GM23248 (cell line): ENCODE measurements at places on chromosomes 6 and 20. TPM values are rescaled to one million over a fixed set of nuclear protein-coding genes. Genes with fewer than 3 reads are reported as not detected.

DNA sequence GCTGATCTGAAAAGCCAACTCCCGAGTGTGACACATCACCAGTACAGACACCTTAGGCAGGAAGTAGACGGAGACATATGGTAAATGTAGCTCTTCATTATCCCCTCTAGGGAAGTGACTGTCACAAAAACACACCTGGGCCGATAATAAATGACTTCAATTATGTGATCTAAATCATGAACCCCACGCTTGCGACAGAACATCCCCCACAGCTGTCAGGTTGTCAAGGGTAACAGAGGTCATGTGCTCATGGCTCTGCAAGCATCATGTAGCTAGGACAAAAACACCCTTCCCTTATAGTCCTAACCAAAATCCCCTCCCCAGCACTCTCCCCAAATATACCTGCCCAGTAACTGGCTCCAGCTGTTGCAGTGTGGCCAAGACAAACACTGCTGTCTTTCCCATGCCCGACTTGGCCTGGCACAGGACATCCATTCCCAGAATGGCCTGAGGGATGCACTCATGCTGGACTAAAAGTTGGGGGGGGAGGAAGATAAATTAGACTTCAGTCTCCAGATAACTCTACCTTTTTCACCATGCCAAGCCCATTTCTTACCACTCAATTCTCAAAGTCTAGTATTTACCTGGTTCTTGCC lies 2.9 kb downstream of the DDX39B start:
- no peaks in the 10 kb centered on the region for H3K27me3 ChIP-seq
- H3K4me1 ChIP-seq: peaks cover 19% of the 10 kb centered on the region
- H3K4me3 ChIP-seq: peak overlapping the region; percentile 96

Gene SLC22A3
- not detected in 2 replicates for total RNA-seq

Gene CST3
- total RNA-seq: 396 and 478 TPM in 2 replicates

DNA sequence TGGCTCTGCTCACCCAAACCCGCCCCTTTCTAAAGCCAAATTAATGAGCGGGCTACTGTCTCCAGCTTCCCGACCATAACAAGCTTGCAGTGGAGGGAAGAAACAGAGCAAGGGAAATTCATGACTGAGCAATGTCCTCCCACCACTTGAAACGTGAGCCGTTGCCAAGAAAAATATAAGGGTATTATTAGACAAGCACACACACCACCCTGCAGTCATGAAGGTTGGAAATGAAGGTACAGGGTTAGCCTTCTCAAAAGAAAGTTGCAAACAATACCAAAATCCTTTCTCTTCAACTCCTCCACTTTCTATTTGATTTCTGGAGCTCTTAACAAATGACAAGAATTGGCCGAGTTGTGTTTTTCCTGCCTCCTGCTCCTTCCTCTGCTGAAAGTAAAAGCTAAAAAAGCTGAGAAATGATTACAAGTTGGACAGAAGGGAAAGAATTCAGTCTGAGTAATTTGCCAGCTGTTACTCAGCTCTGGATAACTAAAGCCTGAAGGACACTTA lies 151.1 kb upstream of the B3GAT2 start:
- H3K4me3 ChIP-seq: peak overlapping the region; percentile 61
- peak; percentile 83 for DNase-seq
- no peaks in the 10 kb centered on the region for H3K36me3 ChIP-seq
- H3K27ac ChIP-seq: peak overlapping the region; percentile 50
- peaks cover 18% of the 10 kb centered on the region for H3K4me1 ChIP-seq
- peaks cover 10% of the 10 kb centered on the region for H3K27me3 ChIP-seq

Gene PTPRT
- not detected in 2 replicates for total RNA-seq

DNA sequence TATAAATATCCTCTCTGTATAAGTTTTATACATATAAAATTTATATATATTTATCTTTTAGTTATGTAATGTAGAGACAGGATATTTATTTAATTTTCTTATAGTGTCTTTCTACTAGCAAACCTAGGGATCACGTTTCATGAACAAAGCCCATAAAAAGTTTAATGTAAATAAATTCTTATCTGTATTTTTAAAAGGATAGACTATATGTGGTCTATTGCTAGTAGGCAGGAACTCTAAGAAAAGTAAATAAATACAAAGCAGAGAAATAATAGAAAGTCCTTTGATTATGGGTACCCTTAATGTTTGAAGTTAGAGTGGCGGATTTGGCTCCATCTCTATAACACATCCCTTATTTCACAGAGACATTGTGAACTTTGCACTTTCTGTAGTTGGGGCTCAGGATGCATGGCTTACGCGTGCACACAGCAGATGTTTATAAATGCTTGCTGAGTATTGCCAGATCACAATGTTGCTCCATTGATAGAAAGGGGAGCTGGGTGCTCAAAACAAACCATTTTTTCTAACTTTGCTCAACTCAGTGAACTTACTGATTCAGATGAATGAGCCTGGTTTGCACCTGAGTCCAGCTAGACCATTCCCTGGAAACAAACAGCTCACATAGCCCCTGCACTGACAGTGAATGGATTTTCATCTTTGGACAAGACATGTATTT lies 179.1 kb downstream of the SYNE1 start:
- H3K27ac ChIP-seq: no peak overlapping the region
- H3K4me1 ChIP-seq: peaks cover 12% of the 10 kb centered on the region
- no peak overlapping the region for H3K4me3 ChIP-seq

DNA sequence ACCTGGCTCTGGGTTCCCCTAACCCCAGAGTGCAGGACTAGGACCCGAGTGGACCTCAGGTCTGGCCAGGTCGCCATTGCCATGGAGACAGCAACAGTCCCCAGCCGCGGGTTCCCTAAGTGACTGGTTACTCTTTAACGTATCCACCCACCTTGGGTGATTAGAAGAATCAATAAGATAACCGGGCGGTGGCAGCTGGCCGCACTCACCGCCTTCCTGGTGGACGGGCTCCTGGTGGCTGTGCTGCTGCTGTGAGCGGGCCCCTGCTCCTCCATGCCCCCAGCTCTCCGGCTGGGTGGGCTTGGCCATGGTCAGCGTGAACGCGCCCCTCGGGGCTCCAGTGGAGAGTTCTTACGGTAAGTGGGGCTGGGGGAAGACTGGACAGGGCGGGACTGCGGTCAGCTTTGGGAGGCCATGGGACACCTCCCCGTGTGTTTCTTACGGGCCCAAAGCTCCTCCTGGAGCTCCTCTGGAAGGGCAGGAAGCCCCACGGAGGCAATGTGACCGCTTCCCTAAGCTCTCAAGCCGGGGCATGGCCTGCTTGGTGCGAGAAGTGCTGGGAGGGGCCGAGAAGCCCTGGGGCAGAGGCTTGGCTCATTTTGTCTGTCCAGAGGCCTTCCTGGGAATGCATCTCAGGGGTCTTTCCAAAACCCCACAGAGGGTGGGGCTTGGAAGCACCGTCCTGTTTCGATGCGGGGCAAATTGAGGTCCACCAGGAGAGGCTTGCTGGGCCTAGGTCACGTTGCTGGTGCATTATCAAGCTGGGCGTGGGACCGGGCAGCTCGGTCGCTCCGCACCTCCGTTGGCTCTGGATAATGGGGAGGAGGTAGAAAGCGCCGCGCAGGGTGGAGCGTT lies at the start of gene HNF4A:
Gene HNF4A, plus strand, starts transcription at position 202 of the 855 bp plus-strand sequence. Its CDS starts 106 bp downstream, at position 308.
- H3K4me1 ChIP-seq: no peaks in the 10 kb centered on the region
- peaks cover 14% of the 10 kb centered on the region for H3K27me3 ChIP-seq
- H3K36me3 ChIP-seq: no peaks in the 10 kb centered on the region

DNA sequence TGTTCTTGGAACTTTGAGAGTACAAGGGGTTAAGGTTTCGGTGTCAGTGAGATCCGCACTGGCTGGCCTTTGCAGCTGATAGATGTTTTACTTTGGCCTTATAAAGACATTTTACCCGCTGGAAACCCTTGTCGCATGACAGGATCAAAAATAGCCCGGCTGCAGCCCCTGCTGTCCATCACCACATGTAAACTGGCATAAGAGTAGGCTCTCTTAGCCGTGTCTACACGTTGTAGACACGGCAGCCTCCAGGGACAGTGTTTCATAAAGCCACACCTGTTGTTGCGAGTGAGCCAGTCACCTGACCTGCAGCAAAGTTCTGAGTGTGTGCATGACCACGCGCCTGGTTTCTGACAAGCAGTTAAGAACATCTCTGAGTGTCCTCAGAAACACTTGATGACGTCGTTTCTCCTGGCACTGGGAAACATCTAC lies 8.5 kb downstream of the RBM24 start:
- H3K27me3 ChIP-seq: no peaks in the 10 kb centered on the region
- DNase-seq: peak; percentile 44
- no peaks in the 10 kb centered on the region for H3K4me1 ChIP-seq
- no peak overlapping the region for H3K27ac ChIP-seq
- no peak overlapping the region for H3K4me3 ChIP-seq

GRCh38 chr20:44400970-44401769 lies 45.7 kb downstream of the HNF4A start:
- no peak overlapping the region for H3K4me3 ChIP-seq
- H3K4me1 ChIP-seq: peaks cover 8% of the 10 kb centered on the region; the same call in 1 of the 2 replicates
- no peak overlapping the region for H3K27ac ChIP-seq
- H3K36me3 ChIP-seq: no peaks in the 10 kb centered on the region
- DNase-seq: no peak
- peaks cover 8% of the 10 kb centered on the region for H3K27me3 ChIP-seq

Gene MAPK13
- 3.0 and 6.6 TPM in 2 replicates for total RNA-seq

Gene CTAGE9
- not detected in 2 replicates for total RNA-seq

Gene RIMS1
- total RNA-seq: 9.7 and 10.6 TPM in 2 replicates

Gene SLC35D3
- not detected in 2 replicates for total RNA-seq

DNA sequence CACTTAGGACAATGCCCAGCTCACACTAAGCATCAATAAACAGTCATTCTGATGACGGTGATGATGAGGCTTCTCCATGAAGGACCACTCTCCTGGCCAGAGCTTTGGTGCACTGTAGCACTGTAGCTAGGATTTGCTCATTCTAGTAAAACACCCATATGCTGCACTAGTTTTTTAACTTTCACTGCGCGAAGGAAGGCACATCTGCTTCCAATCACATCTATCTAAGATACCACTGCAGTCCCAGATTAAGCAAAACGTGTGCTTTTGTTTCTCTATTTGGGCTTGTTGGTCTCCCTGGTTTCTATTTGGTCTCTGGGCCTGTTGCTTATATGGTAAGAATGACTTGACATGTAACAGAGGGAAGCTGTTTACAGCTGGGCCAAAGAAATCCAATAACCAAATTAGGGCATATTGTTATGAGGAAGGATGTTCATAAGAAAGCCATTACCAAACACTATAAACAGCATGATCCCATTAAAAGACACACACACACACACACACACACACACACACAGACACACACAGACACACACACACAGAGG lies 62.4 kb downstream of the FAM229B start:
- DNase-seq: peak; percentile 84
- H3K27ac ChIP-seq: peak overlapping the region; percentile 92
- H3K4me3 ChIP-seq: no peak overlapping the region
- peaks cover 89% of the 10 kb centered on the region for H3K36me3 ChIP-seq

Gene ANKRD60
- not detected in 2 replicates for total RNA-seq

DNA sequence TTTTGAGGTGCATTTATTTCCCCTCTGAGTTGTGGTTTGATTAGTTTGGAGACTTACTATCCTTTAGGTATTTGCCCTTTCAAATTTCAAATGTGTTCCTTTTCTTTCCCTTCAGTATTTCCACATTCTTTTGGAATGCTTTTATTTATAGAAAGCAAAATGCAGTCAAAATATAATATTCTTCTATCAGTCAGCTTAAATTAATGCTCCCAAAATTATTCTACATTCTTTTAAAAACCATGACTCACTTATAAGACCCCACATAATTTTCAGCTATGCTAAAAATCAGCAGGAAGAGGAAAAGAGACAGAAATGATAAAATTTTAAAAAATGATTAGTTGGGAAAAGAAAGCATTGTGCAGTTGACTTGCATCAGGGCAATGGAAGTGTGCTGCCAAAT lies 180.0 kb upstream of the SMLR1 start:
- DNase-seq: peak; percentile 9
- peaks cover 13% of the 10 kb centered on the region for H3K4me1 ChIP-seq
- H3K36me3 ChIP-seq: no peaks in the 10 kb centered on the region
- H3K27ac ChIP-seq: peak overlapping the region; percentile 26; the same call in 1 of the 2 replicates
- H3K4me3 ChIP-seq: no peak overlapping the region

GRCh38 chr6:150987371-150987828 lies 121.9 kb downstream of the MTHFD1L start:
- peaks cover 80% of the 10 kb centered on the region for H3K36me3 ChIP-seq
- no peaks in the 10 kb centered on the region for H3K27me3 ChIP-seq
- H3K4me1 ChIP-seq: no peaks in the 10 kb centered on the region
- no peak overlapping the region for H3K27ac ChIP-seq
- no peak overlapping the region for H3K4me3 ChIP-seq

GRCh38 chr6:150924808-150925589 lies 59.5 kb downstream of the MTHFD1L start:
- peaks cover 61% of the 10 kb centered on the region for H3K4me1 ChIP-seq
- peak overlapping the region; percentile 90 for H3K27ac ChIP-seq
- no peaks in the 10 kb centered on the region for H3K27me3 ChIP-seq
- DNase-seq: peak; percentile 78
- H3K36me3 ChIP-seq: peaks cover 68% of the 10 kb centered on the region
- H3K4me3 ChIP-seq: no peak overlapping the region

Gene GCNT2
- not detected in 2 replicates for total RNA-seq

- no peaks in the 10 kb centered on the region for H3K36me3 ChIP-seq
- H3K27ac ChIP-seq: no peak overlapping the region
- no peak for DNase-seq
- H3K27me3 ChIP-seq: peaks cover 12% of the 10 kb centered on the region; the same call in 1 of the 2 replicates
- H3K4me3 ChIP-seq: no peak overlapping the region
- H3K4me1 ChIP-seq: no peaks in the 10 kb centered on the region
Measured at GRCh38 chr20:13687815-13688214, 49.1 kb upstream of the TASP1 start.

DNA sequence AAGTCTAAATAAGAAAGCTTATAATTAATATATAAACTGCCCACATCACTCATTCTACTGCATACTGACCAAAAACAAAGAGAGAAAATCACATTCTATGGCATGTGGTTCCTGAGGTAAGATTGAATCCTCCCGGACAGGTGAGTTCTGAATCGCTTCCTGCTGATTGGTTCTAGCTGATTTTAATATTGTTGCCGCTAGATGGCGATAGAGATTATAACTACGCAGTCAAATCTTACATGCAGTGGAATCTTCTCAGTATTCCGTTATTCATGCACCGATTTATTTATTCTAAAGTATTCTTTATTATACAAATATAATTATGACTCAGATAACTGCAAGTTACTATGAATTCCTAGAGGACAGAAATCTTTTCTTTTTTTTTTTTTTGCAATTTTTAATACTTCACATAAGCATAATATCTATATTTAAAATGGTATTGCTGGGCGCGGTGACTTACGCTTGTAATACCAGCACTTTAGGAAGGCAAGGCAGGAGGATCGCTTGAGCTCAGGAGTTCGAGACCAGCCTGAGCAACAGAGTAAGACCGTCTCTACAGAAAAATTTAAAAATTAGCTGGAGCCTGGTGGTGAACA lies 24.2 kb upstream of the TMX4 start:
- no peaks in the 10 kb centered on the region for H3K36me3 ChIP-seq
- no peaks in the 10 kb centered on the region for H3K4me1 ChIP-seq
- no peaks in the 10 kb centered on the region for H3K27me3 ChIP-seq
- no peak overlapping the region for H3K4me3 ChIP-seq
- peak; percentile 71 for DNase-seq

GRCh38 chr6:3426091-3426926 lies 30.5 kb downstream of the SLC22A23 start:
- peaks cover 44% of the 10 kb centered on the region for H3K4me1 ChIP-seq
- no peak overlapping the region for H3K4me3 ChIP-seq
- H3K27me3 ChIP-seq: no peaks in the 10 kb centered on the region
- peak; percentile 50 for DNase-seq

GRCh38 chr6:55636406-55637102 lies 57.6 kb upstream of the HMGCLL1 start:
- 0 out of 2 replicates have a peak, but pooled peaks cover 5% of the 10 kb centered on the region for H3K27me3 ChIP-seq
- DNase-seq: peak; percentile 63
- H3K36me3 ChIP-seq: no peaks in the 10 kb centered on the region

Gene CALHM6
- not detected in 2 replicates for total RNA-seq

- no peaks in the 10 kb centered on the region for H3K27me3 ChIP-seq
- no peak overlapping the region for H3K4me3 ChIP-seq
- no peaks in the 10 kb centered on the region for H3K36me3 ChIP-seq
Measured at GRCh38 chr20:41848180-41848579, 230.0 kb upstream of the CHD6 start.
